ENCODE measurements at places on chromosomes 3 and 15. TPM values are rescaled to one million over a fixed set of nuclear protein-coding genes. Genes with fewer than 3 reads are reported as not detected.

- no peak for DNase-seq
- H3K4me3 ChIP-seq: no peak overlapping the region
- H3K4me1 ChIP-seq: peaks cover 30% of the 10 kb centered on the region
- H3K36me3 ChIP-seq: no peaks in the 10 kb centered on the region
- no peaks in the 10 kb centered on the region for H3K27me3 ChIP-seq
Observed at GRCh38 chr15:25795061-25795460, 68.1 kb downstream of the ATP10A start.

The TMC3 gene
- 0.04 TPM for total RNA-seq

DNA sequence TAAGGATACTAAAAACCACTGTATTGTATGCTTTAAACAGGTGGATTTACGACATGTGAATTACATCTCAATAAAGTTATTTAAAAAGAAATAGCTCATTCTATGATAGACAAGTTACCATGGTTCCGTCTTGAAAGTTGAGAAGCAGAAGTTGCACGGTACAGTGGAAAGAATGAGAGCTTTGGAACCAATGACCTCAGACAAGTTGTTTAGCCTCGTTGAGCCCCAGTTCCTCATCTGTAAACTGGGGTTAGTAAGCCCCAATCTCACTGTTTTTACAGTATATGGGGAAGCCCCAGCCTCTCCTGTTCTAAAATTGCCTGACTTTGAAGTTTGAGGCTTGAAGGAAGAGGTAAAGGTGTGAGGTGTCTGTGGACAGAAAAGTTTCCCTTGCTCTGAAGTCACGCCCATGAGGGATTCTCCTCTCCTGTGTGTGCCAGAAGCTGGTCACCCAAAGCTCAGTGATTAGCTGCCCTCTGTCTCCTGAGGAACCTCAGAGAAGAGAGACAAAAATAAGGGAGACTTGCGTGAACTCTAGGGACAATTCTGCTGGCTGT is 10.0 kb downstream of the CRYGS start:
- no peaks in the 10 kb centered on the region for H3K4me1 ChIP-seq
- H3K27me3 ChIP-seq: no peaks in the 10 kb centered on the region
- peak overlapping the region; percentile 6 for H3K27ac ChIP-seq
- peak; percentile 73 for DNase-seq
- H3K36me3 ChIP-seq: peaks cover 3% of the 10 kb centered on the region

GRCh38 chr3:184953401-184953800 is 141.4 kb downstream of the VPS8 start:
- H3K27ac ChIP-seq: no peak overlapping the region
- H3K27me3 ChIP-seq: no peaks in the 10 kb centered on the region
- H3K36me3 ChIP-seq: peaks cover 15% of the 10 kb centered on the region
- no peak overlapping the region for H3K4me3 ChIP-seq
- H3K4me1 ChIP-seq: no peaks in the 10 kb centered on the region
- no peak for DNase-seq

DNA sequence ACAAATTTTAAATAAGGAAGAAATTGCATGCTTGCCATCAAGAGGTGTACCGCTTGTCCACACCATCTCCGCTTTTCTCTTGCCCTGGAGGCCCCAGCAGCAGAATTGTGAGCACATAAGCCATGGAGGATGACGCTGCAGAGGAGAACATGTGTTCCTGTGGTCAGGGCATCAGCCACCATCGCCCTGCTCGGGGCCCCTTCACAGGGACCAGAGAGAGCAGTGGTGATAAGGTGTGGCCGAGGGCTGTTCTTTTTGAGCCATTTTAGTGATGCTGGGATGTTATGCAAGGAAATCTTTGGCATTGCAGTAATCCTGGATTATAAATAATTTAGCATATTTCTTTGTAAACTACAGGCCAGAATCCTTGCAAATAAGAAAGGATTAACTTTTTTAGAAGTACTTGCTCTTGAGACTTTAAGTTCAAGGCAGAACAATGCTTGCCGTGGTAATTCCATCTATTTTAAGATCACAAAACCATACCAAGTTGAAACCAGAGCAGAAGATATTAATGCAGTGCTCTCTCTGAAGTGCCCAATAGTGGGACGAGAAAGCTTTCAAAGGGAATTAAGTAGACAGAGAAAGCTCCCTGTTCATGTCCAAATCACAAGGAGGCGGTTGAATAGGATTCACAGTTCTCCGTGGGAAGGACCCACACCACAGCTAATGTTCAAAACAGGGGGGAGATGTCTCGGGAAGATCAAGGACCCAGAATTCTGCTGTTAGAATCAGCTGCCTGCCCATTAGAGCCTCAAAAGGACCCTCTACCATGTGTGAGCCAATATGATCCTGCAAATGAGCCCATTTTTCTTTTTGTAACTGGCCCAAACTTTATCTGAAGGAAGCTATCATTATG is 338.5 kb downstream of the RORA start:
- no peak overlapping the region for H3K27ac ChIP-seq
- no peak for DNase-seq
- no peaks in the 10 kb centered on the region for H3K36me3 ChIP-seq
- H3K4me1 ChIP-seq: peaks cover 2% of the 10 kb centered on the region

GRCh38 chr3:149813367-149814281 is 609 bp downstream of the RNF13 start:
- no peaks in the 10 kb centered on the region for H3K36me3 ChIP-seq
- DNase-seq: peak; percentile 60
- H3K27me3 ChIP-seq: no peaks in the 10 kb centered on the region
- peak overlapping the region; percentile 53 for H3K4me3 ChIP-seq
- H3K27ac ChIP-seq: peak overlapping the region; percentile 98

- H3K27me3 ChIP-seq: peaks cover 2% of the 10 kb centered on the region
- H3K4me1 ChIP-seq: peaks cover 16% of the 10 kb centered on the region
- H3K4me3 ChIP-seq: no peak overlapping the region
- no peaks in the 10 kb centered on the region for H3K36me3 ChIP-seq
- DNase-seq: no peak
Observed at GRCh38 chr15:31499236-31499952, 172.8 kb downstream of the KLF13 start.

- no peak for DNase-seq
- H3K27ac ChIP-seq: no peak overlapping the region
- H3K4me3 ChIP-seq: no peak overlapping the region
- H3K4me1 ChIP-seq: no peaks in the 10 kb centered on the region
Observed at GRCh38 chr3:71523628-71524027, 59.9 kb downstream of the FOXP1 start.

DNA sequence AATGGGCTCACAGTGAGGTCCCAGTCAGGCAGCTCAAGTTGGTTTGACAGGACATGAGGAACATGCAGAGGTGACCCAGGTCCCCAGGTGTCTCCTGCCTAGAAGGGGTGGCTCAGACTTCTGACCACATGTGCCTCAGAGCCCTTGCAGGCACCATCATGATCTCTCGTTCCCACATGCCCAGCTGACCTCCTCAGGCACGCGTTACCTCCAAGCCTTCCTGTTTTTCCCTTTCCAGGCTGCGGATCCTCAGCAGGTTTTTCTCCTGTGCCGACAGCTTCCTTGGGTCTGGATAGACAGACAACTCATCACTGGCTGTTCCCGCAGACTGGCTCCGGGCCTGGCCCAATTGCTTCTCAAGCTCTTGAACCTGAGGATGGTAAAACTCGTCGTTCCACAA is 30.4 kb downstream of the CCDC13 start:
- no peaks in the 10 kb centered on the region for H3K36me3 ChIP-seq
- no peaks in the 10 kb centered on the region for H3K27me3 ChIP-seq

GRCh38 chr3:195352895-195353488 is 82.0 kb upstream of the XXYLT1 start:
- no peak overlapping the region for H3K4me3 ChIP-seq
- peaks cover 5% of the 10 kb centered on the region for H3K36me3 ChIP-seq
- no peak for DNase-seq
- H3K4me1 ChIP-seq: peaks cover 2% of the 10 kb centered on the region
- H3K27me3 ChIP-seq: no peaks in the 10 kb centered on the region
- H3K27ac ChIP-seq: no peak overlapping the region

DNA sequence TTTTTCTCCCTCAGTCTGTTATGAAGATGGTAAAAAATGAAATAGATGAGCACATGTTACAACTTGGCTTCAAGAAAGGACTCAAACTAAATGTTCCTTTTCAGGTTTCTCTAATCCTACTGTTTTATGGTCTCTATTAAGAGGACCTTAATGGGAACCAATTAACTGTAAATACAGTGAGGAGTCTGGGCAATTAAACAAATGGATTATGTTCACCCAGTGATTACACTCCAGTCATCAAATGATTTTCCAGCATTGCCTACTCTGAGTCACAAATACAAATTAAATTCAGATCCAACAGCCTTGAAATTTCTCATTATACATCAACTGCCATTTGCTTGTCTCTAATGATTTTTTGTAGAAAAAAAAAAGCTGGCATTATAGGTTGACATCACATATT is 129.2 kb downstream of the NEK10 start:
- no peaks in the 10 kb centered on the region for H3K4me1 ChIP-seq
- H3K27ac ChIP-seq: no peak overlapping the region
- DNase-seq: no peak
- H3K36me3 ChIP-seq: no peaks in the 10 kb centered on the region
- no peak overlapping the region for H3K4me3 ChIP-seq

GRCh38 chr3:197482001-197482400 is 73.8 kb downstream of the BDH1 start:
- H3K4me3 ChIP-seq: no peak overlapping the region
- H3K27me3 ChIP-seq: no peaks in the 10 kb centered on the region
- H3K4me1 ChIP-seq: peaks cover 2% of the 10 kb centered on the region
- DNase-seq: no peak
- H3K27ac ChIP-seq: no peak overlapping the region

The SLC12A1 gene
- not detected for total RNA-seq

All from muscle of leg (tissue), 16 donors.